ENCODE measurements at places on chromosomes 6 and 20. TPM values are rescaled to one million over a fixed set of nuclear protein-coding genes. Genes with fewer than 3 reads are reported as not detected.

SLC17A4 gene
- not detected for total RNA-seq

OTOR gene
- total RNA-seq: not detected

GRCh38 chr6:150661216-150662007, 61.7 kb downstream of the PLEKHG1 start:
- no peaks in the 10 kb centered on the region for H3K36me3 ChIP-seq
- no peak for DNase-seq

SYCP2 gene
- total RNA-seq: 6.2 TPM

SMLR1 gene
- not detected for total RNA-seq

DNA sequence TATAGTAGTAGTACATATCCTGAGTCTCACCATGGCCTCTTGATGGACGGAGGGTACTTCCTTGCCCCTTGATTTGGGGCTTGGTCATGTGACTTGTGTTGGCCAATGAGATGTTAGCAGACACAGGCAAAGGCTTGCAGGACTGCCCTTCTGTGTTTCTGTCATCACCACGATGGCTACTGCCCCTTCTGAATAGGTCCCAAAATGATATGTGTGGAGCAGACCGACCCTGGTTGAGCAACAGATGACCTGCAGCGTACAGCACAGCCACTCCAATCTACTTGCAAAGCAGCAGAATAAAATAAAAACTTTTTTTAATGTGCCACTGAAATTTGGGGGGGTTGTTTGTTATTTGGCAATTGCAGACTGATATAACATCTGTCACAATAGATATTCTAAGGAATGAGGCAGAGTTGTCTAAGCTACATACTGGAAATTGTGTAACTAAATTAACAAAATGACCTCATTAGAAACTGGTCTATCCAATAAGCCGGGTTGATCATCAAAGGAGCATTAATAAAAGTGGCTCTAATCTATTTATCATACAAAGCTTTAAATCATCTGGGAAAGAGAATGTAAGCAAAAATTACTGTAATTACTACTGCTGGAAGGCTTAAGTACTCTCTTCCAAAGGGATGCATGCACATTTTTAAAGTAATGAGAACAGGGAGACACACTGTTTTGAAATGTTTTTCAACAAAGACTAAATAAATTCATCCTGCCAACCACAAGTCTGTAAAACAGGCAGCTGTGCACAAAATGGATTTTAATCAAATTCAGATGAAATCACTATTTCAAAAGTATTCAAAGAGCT, 209.5 kb downstream of the KIF16B start:
- DNase-seq: no peak
- no peaks in the 10 kb centered on the region for H3K4me1 ChIP-seq
- no peaks in the 10 kb centered on the region for H3K36me3 ChIP-seq
- no peak overlapping the region for H3K27ac ChIP-seq
- H3K4me3 ChIP-seq: no peak overlapping the region

- no peak overlapping the region for H3K4me3 ChIP-seq
- H3K4me1 ChIP-seq: no peaks in the 10 kb centered on the region
- H3K27me3 ChIP-seq: no peaks in the 10 kb centered on the region
- no peak overlapping the region for H3K27ac ChIP-seq
- no peak for DNase-seq
- no peaks in the 10 kb centered on the region for H3K36me3 ChIP-seq
Measured at GRCh38 chr6:137949686-137950390, 82.8 kb downstream of the TNFAIP3 start.

DNA sequence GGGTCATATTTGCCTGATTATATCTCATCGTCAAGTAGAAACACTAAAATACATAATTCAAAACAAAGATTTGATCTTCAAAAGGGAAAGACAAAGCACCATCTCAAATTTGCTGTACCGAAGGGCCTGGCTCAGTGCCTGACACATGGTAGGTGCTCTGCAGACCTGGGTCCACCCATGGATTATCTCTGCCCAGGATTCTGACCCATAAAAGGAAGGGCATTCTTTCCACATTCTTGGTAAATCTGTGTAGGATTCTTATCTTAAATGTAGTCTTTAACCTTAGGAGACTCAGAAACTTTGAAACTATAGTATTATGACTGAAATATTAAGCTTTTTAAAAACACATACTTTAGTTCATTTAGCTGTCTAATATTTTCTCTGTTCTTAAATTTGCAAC, 274.1 kb upstream of the FLRT3 start:
- no peaks in the 10 kb centered on the region for H3K27me3 ChIP-seq
- no peak for DNase-seq
- H3K4me1 ChIP-seq: no peaks in the 10 kb centered on the region
- no peak overlapping the region for H3K4me3 ChIP-seq

PRRC2A gene
- total RNA-seq: 218 TPM

DNA sequence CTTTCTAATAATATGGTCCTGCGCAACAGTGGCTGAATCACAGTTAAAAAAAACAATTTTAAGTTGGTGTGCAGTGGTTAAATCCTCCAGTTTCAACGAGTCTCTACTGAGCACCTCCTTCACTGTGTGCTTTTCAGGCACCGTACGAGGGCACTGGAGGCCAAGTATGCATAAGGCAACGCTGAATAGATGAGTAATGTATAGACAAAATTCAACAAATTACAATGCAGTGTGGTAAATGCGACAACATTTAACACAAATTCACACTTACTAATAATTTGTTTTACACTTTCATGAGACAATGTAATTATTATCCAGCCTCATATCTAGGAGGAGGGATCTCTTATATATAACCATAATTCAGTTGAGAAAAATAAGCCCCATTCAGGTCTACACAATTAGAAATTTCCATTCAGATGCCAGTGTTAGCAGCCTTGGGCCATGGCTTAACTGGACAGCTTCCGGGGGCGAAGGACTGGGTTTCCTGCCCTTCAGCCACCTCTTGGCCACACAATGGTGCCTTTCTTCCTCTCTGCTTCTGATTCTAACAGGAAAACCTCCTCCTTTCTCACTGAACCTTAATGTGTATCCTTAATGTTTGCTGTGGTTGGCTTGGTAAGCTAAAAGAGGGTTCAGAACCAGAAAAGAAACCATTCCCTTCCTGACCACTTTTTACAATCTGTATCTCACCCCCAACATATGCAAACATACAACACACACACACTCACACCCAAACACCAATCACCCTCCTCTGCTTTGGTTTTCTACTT, 51.9 kb downstream of the B4GALT5 start:
- no peak for DNase-seq
- H3K36me3 ChIP-seq: no peaks in the 10 kb centered on the region
- H3K4me3 ChIP-seq: no peak overlapping the region
- no peaks in the 10 kb centered on the region for H3K27me3 ChIP-seq
- peaks cover 7% of the 10 kb centered on the region for H3K4me1 ChIP-seq
- H3K27ac ChIP-seq: no peak overlapping the region

SLC22A16 gene
- 10.8 TPM for total RNA-seq

DNA sequence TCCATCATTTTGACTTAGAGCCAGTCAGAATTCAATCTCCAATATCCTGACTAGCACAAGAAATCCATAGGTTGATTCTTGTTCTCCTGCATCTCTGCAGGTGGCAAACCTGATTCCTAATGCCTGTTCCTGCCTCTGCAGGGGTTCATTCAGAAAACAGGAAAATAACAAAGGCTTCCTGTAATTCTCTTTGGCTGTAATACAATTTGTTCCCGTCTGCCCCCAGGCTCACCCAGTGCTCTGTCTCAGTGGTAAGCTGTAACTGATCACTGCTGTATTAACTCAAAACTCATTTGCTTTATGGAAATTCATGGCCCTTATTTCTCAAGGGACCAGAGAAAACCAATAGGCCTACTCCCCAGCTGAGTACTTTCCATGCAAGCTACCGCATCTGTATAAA, 88.6 kb downstream of the OPRM1 start:
- H3K27me3 ChIP-seq: no peaks in the 10 kb centered on the region
- H3K36me3 ChIP-seq: no peaks in the 10 kb centered on the region

GRCh38 chr6:53090576-53090975, 25.4 kb downstream of the FBXO9 start:
- H3K36me3 ChIP-seq: no peaks in the 10 kb centered on the region
- no peak overlapping the region for H3K4me3 ChIP-seq
- DNase-seq: no peak

- no peaks in the 10 kb centered on the region for H3K36me3 ChIP-seq
- H3K4me3 ChIP-seq: no peak overlapping the region
- no peak overlapping the region for H3K27ac ChIP-seq
Measured at GRCh38 chr6:29828471-29828797, 809 bp downstream of the HLA-G start.

DNA sequence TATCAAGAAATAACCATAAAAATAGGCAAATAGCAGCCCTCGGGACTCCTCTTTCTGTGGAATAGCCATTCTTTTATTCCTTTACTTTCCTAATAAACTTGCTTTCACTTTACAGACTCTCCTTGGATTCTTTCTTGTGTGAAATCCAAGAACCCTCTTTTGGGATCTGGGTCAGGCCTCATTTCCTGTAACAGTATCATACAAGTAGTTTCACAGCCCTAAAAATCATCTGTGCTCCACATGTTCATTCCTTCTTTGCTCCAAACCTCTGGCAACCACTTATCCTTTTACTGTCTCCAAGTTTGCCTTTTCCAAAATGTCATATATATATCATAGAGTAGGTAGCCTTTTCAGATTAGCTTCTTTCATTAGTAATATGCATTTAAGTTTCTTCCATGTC, 13.5 kb upstream of the NT5E start:
- no peak overlapping the region for H3K4me3 ChIP-seq
- no peak for DNase-seq
- H3K27me3 ChIP-seq: no peaks in the 10 kb centered on the region
- H3K27ac ChIP-seq: peak overlapping the region; percentile 17

GRCh38 chr6:139595183-139595582, 220.7 kb upstream of the CITED2 start:
- H3K4me3 ChIP-seq: no peak overlapping the region
- peak overlapping the region; percentile 85 for H3K27ac ChIP-seq
- H3K36me3 ChIP-seq: no peaks in the 10 kb centered on the region
- H3K27me3 ChIP-seq: no peaks in the 10 kb centered on the region
- no peak for DNase-seq

ZC2HC1B gene
- not detected for total RNA-seq

SLC52A3 gene
- total RNA-seq: 0.83 TPM

CCN6 gene
- total RNA-seq: not detected

SIRPB2 gene
- not detected for total RNA-seq
